ENCODE measurements at places on chromosomes 2 and 18.

DNA sequence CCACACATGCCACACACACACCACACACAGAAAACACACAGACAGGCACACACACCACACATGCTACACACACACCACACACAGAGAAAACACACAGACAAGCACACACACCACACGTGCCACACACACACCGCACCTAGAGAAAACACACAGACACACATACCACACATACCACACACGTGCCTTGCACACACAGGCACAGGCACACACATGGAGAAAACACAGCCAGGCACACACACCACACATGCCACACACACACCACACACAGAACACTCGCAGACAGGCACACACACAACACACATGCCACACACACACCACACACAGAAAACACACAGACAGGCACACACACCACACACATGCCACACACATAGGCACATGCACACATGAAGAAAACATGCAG lies 242.1 kb upstream of the MYT1L start:
- DNase-seq, result no peak

GRCh38 chr2:226001716-226002115 lies 602.2 kb downstream of the NYAP2 start:
- DNase-seq, result no peak

DNA sequence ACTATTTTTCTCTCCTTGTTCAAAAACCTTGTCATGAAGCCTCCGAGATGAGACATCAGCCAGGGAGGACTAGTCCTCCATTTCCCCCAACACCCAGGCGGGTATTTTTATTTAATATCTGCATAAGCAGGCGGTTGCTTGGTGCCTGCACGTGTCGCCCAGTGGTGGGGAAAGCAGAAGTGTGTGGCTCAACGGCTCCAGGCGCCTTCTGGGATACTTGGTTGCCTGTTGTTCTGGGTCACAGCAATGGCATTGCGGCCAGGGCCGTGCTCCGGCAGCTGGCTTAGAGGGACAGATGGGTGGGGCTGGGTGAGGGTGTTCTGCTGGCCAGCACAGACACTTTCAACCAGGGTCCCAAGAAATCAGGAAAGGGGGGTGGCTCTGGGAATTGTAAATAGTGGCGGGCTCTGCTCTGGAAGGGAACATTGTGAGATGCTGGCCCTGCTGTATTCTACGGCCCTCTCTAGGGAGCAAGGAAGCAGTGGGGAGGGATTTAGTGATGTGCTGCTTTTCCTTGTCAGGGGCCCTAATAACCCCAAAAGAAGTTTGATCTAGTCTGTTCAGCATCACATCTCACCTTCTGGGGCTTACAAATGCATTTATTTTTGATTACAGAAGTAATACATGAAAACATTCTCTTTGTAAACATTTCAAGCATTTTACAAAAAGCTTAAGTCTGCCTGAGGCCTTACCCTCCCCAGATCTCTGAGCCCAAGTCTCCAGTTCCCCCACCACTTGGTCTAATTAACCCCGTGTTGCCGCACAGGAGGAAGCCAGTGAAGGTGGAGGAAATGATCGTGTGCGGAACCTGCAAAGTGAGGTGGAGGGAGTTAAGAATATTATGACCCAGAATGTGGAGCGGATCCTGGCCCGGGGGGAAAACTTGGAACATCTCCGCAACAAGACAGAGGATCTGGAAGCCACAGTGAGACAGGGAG lies 1.1 kb downstream of the VAMP8 start:
- no peak for DNase-seq

DNA sequence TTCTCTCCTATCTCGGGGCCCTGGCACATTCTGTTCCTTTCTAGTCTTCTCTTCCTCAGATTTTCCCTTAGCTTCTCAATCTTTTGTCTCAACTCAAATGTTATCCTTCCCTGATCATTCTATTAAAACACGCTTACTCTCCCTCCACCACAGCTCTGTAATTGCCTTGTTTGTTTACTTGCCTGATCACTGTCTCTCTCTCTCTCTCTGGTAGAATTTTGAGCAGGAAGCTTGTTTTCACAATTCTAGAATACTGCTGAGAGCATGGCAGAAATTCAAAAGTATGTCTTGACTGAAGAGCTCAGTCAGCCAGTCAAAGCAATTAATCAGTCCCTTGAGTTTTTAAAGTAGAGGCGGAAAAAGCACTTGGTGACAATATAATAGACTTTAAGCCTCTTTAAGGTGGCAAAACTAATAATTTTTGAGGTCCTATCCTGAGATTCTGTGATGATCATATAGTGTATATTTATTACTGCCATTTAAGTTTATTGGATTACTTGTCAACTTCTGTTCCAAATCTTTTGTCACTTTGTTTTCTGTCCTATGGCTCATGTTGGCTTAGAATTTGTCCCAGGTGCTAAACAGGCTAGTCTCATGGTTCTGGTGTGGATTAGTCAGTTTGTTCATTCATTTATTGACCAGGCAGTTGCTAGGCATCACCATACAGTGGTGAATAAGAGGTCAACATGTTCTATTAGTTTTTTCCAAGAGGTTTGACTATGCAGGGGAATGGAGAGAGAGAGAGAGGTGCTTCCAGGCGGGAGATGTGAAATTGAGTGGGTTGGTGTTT lies 2.3 kb downstream of the PSMD1 start:
- no peak for DNase-seq

DNA sequence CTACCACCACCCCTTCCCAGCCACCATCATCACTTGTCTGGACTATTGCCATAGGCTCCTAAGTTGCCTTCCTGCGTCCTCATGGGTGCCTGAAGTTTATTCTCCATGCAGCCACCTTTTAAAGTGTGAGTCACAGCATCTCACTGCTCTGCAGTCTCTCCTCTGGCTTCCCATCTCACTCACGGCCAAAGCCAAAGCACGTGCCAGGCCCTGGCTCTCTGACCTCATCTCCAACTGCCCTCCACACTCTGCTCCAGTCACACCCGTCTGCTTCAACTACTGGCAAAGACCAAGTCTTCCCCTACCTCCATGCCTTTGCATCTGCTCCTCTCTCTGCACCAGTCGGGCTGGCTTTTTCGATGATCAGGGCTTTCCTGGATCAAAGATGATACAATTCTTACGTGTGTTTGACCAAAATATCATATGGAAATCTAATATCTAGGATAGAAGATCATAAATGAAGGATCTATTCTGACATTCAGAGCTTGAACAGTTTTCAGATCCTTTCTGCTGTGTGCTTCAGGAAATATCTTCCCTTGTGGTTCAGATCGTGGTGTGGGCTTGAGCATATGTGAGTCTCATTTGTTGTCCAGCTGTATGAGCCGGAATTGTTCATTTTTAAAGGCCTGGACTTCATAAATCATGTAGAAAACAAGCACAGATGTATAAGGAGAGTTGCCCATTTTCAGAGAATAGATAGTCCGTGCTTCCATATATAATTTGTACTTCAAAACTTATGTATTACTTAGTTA lies 175.6 kb downstream of the PRKCE start:
- no peak for DNase-seq

- DNase-seq, result no peak
Observed at GRCh38 chr18:77482190-77483085, 232.8 kb downstream of the GALR1 start.

GRCh38 chr2:197345846-197346370 lies 35.3 kb upstream of the ANKRD44 start:
- DNase-seq, result no peak

DNA sequence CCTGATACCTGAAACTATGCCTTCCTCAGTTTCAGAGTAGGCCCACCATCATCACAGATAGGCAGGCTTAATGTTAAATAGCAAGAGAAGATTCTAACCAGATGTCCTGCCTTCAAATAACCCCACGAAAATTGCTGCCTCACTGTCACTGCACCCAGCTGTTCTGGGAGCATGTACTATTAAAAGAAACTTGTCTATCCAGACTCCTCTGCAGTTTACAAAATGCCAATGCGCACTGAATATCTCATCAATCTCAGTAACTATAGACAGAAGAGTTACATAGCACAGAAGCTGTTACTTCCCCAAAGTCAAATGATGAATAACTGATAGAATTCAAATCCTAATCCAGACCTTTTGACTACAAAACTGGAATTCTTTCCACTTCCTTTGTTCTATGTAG lies 43.9 kb downstream of the WDR75 start:
- DNase-seq, result no peak

- DNase-seq, result no peak
Observed at GRCh38 chr2:156541229-156541628, 105.0 kb downstream of the GPD2 start.

DNA sequence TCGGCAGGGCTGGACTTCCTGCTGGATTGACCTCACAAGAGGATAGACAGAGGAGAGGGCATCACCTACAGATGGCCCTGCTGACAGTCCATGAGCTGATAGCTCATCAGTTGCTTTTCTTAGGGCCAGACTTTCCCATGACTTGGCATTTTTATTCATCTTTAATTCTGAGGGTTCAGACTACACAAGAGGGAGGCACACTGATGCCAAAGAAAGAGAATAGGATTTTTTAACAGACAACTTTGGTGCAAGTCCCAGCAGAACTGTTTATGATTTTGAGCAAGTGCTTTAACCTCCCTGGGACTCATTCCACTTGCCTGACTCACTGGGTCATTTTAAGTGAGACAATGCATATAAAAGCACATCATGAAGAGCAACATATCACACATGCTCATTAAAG lies 299.2 kb downstream of the INSIG2 start:
- DNase-seq, result no peak

- DNase-seq, result no peak
Observed at GRCh38 chr2:147774805-147775204, 70.0 kb upstream of the ACVR2A start.

DNA sequence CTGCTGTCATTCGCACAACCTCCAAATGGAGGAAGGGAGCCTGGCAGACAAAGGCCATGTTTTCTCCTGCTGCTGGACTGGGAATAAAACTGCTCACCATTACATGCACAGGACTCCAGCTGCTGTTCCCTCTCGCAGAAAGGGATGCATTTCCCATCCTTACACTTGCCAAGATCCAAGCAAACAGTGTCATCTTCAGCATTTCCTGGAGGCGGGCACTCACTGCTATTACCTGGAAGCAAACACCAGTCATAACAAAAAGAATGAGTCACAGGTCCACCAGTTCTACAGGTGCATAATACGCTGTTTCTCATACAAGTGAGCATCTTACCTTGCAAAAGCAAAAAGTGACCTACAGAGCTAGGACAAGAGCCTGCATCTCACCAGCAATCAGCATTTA lies 22.7 kb downstream of the IAH1 start:
- no peak for DNase-seq

Data from stimulated activated CD4-positive, alpha-beta T cell treated with anti-CD3 and anti-CD28 coated beads, Interleukin-15, amount 100 ng/mL, for 1 hour (primary cell).